ENCODE measurements at places on chromosomes 11 and 22.

DNA sequence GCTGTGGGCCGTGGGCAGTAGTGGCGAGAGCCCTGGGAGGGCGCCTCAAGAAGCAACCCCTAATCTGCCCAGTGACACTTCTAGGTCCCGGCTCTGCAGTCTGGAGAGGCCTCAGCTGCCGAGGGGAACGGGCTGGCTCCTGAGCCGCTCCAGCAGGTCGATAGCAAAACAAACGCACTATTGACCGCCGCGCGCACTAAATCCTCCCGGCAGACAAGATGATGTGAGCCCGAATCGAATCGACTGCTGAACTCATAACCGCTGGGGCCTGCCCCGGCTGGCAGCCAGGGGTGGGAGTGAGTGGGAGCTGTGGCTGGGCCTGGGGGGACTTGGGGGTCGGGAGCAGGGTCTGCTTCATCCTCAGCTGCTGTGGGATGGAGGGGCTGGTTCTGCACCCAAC lies 36.1 kb downstream of the FLRT1 start:
- no peak for DNase-seq

- no peak for DNase-seq
These were observed 6.4 kb downstream of the RAC2 start for GRCh38 chr22:37237371-37238268.

DNA sequence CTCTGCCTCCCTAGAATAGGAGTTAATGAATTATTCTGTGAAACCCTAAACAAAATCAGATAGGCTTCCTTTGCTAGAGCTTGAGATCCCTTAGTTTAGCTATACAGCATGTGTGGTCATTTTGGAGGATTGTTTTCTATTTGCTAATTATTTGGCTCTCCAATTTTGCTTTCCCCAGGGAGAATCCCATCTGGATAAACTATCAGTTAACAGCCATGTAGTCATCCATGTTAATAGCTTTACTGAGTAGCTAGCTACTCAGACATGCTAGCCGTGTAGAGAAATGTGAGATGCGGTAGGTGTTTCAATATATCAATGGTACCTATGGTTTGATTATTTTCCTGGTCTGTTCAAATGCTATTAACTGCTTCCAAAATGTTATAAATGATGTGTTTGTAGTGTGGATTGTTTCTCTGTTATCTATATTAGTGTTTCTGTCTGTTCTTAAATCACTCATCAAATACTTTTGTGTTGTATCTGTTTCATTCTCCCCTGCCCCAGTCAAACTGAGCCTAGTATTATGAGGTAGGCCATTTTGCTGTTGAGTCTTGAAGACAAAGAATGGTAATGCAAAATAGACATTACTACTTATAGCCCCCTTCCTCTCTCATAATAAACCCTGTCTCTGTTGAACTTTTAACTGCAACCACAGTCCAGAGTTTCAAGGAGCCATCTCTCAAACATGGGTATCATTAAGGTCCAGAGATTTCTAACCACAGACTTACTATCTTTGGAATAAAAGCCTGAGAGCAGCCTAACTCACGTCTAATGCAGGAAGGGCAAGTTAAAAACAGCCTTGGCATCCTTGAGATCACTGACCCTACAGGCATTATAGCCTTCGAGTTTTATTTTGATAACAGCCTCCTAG lies 56.1 kb upstream of the GRAMD1B start:
- DNase-seq = no peak

DNA sequence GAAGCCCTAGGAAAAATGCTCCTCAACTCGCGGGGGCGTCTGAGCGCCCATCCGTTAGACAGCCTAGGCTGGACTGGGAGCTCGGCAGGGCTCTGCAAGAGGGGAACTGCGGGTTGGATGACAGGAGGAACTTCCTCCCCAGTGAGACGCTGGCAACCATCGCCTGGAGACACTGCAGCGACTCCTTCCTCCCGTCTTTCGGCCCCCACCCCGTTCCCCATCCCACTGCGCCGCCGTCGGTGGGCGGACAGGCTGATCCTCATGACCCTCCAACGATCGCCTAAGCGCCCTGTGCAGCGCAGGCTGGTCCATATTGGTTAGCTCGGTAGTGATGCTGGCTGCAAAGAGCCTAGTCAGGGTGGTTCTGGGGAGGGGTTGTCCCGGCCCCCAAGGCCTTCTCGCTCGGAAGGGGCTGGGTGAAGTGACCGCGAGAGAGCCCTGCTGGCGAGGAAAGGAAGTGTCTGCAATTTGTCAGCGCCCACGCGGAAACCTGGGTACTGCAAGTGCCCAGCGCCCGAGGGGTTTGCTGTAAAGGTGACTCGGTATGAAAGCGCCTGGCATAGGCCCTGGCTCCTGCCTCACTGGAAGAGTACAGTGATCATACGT lies 638 bp downstream of the NRGN start:
- peak; percentile 40 for DNase-seq

- no peak for DNase-seq
These were observed 27.5 kb upstream of the FBXO3 start for GRCh38 chr11:33801821-33802193.

- DNase-seq = no peak
These were observed 29.8 kb downstream of the LMO1 start for GRCh38 chr11:8233691-8234424.

GRCh38 chr11:109680127-109680526 lies 258.1 kb downstream of the C11orf87 start:
- DNase-seq = no peak

DNA sequence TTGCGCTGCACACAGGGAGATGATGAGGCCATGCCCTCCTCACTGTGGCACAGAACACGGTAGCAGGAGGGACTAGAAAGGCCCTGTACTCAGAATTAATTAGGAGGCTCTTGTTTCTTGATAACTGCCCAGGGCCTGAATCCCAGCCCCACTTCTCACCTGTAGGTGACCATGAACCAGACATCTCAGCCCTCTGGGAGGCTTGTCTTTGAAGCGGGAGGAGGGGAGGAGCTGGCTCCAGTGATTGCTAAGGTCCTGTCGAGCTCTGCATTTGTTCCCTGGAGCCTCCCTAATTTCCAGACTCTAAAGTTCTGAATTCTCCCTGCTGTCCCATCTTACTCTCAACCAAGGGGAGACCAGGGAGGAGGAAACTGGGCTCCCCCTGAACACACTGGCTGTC lies 19.8 kb upstream of the OAF start:
- DNase-seq = no peak

GRCh38 chr11:33168709-33169200 lies 7.5 kb upstream of the CSTF3 start:
- no peak for DNase-seq

DNA sequence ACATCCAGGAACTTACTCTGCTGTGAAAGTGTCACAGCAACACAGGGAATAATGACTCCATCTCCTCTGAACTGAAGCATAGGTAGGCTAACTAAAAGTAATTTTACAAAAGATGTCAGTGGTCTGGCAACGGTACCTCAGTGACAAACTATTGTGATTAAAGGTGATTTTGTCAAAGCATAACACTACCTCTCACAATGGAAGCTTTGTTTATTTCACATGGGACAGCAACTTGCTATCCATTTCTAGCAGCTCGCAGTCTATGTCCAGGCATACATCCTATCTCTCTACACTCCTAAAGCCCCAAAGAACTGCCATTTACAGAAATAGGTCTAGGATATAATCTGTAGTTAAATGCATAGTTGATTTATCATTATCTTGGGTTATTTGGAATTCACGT lies 163.0 kb downstream of the KIRREL3 start:
- no peak for DNase-seq

DNA sequence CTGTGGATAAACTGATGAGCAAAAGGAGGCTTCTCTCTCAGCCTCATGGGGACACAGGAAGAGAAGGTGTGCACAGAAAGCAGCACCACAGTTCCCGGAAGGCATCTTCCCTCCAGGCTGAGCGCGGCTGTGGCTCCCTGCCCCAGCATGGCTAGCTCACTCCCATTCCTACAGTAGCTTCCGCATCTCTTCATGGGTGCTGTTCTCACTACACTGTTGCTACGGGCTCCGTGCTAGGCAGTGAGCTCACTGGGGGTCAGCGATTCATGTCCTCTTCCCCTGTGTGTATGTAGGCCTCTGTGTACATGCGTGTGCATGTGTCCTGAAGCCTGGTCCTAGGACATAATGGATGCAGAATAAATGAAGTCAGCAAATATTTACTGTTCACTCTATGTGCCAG lies 64.3 kb downstream of the MICAL3 start:
- DNase-seq = no peak

- DNase-seq = no peak
These were observed 19.3 kb upstream of the PRR5 start for GRCh38 chr22:44682556-44683168.

GRCh38 chr22:27895600-27895999 lies 23.5 kb downstream of the PITPNB start:
- DNase-seq = no peak

- no peak for DNase-seq
These were observed 378.5 kb downstream of the SHANK2 start for GRCh38 chr11:70873736-70874412.

- DNase-seq = no peak
These were observed 26.2 kb upstream of the GAL start for GRCh38 chr11:68658097-68658496.

DNA sequence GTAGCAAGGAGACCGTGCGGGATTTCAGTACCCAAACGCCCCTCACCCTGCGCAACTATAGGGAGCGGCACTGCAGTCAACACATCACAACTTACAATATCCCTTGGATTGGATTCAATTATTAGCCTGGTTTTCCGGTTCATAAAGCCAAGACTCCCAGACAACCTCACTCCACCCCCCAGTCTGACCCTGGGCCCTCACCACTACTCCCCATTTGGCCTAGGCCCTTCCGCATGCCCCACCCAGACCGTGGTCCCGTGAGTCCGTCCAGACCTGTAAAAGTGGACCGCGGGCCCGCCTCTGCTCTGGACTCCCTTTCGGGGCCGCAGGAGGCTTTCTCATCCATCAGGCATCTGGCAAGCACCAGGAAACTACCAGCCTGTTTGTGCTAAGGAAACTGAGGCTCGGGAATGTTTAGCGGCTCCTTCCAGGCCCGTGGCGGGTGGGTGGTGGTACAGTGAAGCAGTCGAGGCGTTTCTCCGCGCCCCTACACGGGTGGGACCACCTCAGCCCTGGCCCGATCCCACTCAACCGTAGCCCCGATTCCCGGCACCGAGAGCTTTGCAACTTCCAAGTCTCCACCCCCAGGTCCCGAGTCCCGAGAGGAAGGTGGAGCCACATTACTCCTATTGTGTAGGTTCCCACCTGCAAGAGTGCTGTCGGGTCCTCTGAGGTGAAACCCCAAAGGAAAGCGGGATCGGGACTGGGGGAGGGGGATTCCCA lies 679 bp upstream of the DPP3 start:
- DNase-seq = no peak

All from stimulated activated CD4-positive, alpha-beta T cell treated with anti-CD3 and anti-CD28 coated beads, Interleukin-15, amount 100 ng/mL, for 1 hour (primary cell).